ENCODE measurements at places on chromosomes 1 and 21. TPM values are rescaled to one million over a fixed set of nuclear protein-coding genes. Genes with fewer than 3 reads are reported as not detected.

The RORC gene
- not detected for total RNA-seq

DNA sequence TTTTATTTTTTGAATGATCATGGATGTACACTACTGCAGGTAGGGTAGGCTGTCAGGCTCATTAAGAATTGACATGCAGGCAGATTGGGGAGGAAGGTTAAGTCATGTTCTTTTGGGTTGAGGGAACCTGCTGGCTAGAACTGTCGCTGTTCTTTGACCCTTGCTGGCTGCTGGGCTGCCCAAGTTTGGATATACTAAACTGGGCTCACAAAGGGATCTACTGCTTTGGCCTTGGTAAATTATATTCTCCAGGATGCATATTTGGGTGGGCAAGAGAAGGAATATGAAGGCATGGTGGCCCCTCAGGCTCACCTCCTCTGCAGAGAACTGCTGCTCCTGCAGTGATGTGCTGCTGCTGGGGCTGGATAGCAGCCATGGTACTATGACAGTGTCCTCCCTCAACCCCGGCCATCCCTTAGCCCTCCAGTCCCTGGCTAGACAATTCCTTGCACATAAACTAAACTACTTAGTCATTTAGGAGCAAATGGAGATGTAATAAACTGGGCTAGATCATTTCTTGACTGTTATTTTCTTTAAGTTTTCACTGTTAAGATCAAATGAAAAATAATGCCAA is 6.1 kb downstream of the ATP1A1 start:
- H3K27me3 ChIP-seq: no peaks in the 10 kb centered on the region
- H3K27ac ChIP-seq: peak overlapping the region; percentile 98
- H3K4me3 ChIP-seq: peak overlapping the region; percentile 20
- H3K4me1 ChIP-seq: peaks cover 91% of the 10 kb centered on the region

The F13B gene
- not detected for total RNA-seq

The FCRL6 gene
- total RNA-seq: not detected

- H3K4me3 ChIP-seq: peak within 1 kb of the TSS; percentile 97
- peaks cover 60% of the 10 kb centered on the region for H3K4me1 ChIP-seq
- H3K27ac ChIP-seq: peak within 1 kb of the TSS; percentile 100
- DNase-seq: peak; percentile 100
- H3K36me3 ChIP-seq: peaks cover 11% of the 10 kb centered on the region
Measured at GRCh38 chr1:154220071-154220969, at the start of gene UBAP2L. TSS of gene UBAP2L (plus strand) at chr1:154220955. CDS start at chr1:154225124, 4,169 bp downstream.

DNA sequence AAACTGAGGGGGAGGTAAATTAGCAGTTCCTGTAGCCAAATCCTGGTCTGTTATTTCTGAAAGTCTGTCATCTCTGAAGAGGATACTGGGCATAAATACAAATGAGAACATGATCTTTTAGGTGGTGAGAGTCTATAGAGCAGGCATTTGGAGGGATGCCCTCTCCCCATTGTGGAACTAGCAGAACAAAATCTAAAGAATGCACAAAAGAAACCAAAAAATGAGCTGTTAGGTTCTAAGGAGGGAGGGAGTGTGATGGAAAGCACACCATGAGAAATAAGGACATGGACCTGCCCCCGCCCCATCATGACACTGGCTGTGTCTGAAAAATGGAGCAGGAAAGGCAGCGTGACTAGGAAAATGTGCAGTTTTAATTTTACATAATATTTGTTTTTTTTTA is 262.0 kb downstream of the KIF26B start:
- H3K4me3 ChIP-seq: no peak overlapping the region
- H3K27me3 ChIP-seq: no peaks in the 10 kb centered on the region
- H3K4me1 ChIP-seq: peaks cover 25% of the 10 kb centered on the region
- peaks cover 11% of the 10 kb centered on the region for H3K36me3 ChIP-seq

The TRNAU1AP gene
- 20.3 TPM for total RNA-seq

GRCh38 chr1:115560027-115560426 is 81.7 kb upstream of the VANGL1 start:
- peaks cover 5% of the 10 kb centered on the region for H3K27me3 ChIP-seq
- no peak for DNase-seq
- H3K4me1 ChIP-seq: peaks cover 24% of the 10 kb centered on the region
- H3K4me3 ChIP-seq: no peak overlapping the region
- H3K36me3 ChIP-seq: no peaks in the 10 kb centered on the region

The TAF5L gene
- total RNA-seq: 18.8 TPM

The PCBP3 gene
- 11.8 TPM for total RNA-seq

- peaks cover 13% of the 10 kb centered on the region for H3K4me1 ChIP-seq
- DNase-seq: no peak
- peaks cover 2% of the 10 kb centered on the region for H3K36me3 ChIP-seq
- H3K27ac ChIP-seq: no peak overlapping the region
- peaks cover 5% of the 10 kb centered on the region for H3K27me3 ChIP-seq
- H3K4me3 ChIP-seq: no peak overlapping the region
Measured at GRCh38 chr21:36075171-36075570, 5.3 kb downstream of the CBR1 start.

GRCh38 chr1:219686171-219686570 is 73.3 kb upstream of the ZC3H11B start:
- no peak overlapping the region for H3K27ac ChIP-seq
- no peaks in the 10 kb centered on the region for H3K36me3 ChIP-seq
- H3K4me3 ChIP-seq: no peak overlapping the region

GRCh38 chr1:213874789-213875188 is 113.0 kb upstream of the PROX1 start:
- DNase-seq: no peak
- no peaks in the 10 kb centered on the region for H3K4me1 ChIP-seq
- peaks cover 5% of the 10 kb centered on the region for H3K27me3 ChIP-seq
- H3K4me3 ChIP-seq: no peak overlapping the region

The BEND5 gene
- 2.2 TPM for total RNA-seq

- H3K4me3 ChIP-seq: no peak overlapping the region
- H3K27ac ChIP-seq: no peak overlapping the region
- peaks cover 23% of the 10 kb centered on the region for H3K27me3 ChIP-seq
- no peaks in the 10 kb centered on the region for H3K4me1 ChIP-seq
- DNase-seq: no peak
Measured at GRCh38 chr1:108072776-108073175, 107.8 kb upstream of the VAV3 start.

- H3K4me3 ChIP-seq: no peak overlapping the region
- peaks cover 77% of the 10 kb centered on the region for H3K4me1 ChIP-seq
- no peaks in the 10 kb centered on the region for H3K27me3 ChIP-seq
- DNase-seq: no peak
- H3K36me3 ChIP-seq: peaks cover 13% of the 10 kb centered on the region
- peak overlapping the region; percentile 67 for H3K27ac ChIP-seq
Measured at GRCh38 chr1:85325920-85326319, 49.5 kb upstream of the BCL10 start.

- H3K27ac ChIP-seq: no peak overlapping the region
- no peaks in the 10 kb centered on the region for H3K4me1 ChIP-seq
- H3K4me3 ChIP-seq: no peak overlapping the region
- DNase-seq: no peak
- no peaks in the 10 kb centered on the region for H3K36me3 ChIP-seq
- peaks cover 3% of the 10 kb centered on the region for H3K27me3 ChIP-seq
Measured at GRCh38 chr1:242435200-242435599, 89.3 kb downstream of the PLD5 start.

The ESPN gene
- total RNA-seq: 2.1 TPM
